ENCODE measurements at places on chromosomes 11 and 22.

DNA sequence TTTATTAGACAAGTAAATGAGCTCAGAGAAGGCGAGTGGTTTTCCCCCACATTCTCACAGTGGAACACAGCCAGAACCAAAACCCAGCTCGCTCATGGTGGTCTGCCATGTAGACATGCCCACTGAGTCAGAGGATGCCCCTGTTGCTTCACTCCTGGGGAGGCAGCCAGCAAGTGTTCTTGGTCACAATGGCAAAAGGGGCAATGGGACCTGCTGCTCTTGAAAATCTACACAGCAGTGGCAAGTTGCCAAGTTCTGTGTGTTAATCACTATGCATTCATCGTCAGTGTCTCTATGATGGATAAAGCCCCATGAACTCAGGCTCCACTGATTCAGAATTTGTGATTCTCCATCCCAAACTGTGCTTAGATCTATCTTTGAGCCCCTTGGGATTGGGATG is 64.7 kb upstream of the TBCEL start:
- no peak for DNase-seq

DNA sequence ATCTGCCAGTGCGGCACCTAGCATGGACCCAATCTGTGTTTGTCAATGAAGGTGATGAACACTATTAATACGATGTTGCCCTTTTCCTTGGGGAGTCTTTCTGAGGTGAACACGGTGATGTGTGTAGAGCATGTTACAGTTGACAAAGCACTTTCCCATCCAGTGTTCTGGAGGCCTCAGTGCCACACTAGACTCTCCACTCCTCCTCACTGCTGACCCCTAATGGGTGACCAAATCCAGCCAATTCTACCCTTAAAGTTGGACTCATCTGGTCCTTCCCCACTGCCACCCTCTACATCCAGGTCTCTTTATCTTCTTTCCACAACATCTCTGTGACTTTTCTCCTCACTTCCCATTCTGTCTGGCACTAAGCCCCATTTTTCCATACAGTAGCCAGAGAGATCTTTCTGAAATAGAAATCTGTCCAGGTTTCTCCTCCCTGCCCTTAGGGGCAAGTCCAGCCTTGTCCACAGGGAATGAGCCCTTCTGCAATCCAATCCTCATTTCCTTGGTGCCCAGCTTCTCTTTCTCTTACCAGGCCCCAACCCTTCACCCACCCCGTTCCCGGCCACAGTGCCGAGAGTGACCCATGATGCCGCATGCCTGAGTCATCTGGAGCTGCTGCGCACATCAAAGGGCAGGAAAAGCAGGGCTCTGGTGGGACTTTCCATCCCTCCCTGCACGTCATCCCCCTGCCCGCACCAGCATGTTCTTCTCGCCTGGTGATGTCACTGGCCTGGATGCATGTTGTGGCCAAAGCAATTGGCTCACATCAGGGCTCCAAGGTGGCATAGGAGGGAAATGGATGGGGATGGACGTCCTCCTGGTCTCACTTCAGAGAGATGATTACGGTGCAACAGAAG is 64.2 kb downstream of the RASSF10 start:
- DNase-seq = no peak

DNA sequence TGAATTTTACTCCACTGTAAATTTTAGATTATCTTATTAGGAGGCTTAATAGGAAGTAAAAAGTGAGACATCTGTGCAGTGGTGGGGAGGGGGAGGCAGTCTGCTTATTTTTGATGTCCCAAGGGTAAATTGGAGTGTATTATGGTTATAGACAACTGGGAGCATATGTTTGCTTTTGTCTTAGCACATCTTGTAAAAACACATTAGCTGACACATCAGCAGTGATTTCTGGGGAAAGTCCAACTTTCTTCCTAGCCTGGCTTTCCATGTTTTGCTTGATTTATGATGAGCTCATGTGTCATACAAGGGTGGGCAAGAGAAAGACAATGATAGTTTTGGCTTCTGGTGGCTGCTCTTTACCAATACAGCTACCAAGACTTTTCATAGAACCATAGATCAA is 4.0 kb downstream of the ANO3 start:
- DNase-seq = peak; percentile 9

DNA sequence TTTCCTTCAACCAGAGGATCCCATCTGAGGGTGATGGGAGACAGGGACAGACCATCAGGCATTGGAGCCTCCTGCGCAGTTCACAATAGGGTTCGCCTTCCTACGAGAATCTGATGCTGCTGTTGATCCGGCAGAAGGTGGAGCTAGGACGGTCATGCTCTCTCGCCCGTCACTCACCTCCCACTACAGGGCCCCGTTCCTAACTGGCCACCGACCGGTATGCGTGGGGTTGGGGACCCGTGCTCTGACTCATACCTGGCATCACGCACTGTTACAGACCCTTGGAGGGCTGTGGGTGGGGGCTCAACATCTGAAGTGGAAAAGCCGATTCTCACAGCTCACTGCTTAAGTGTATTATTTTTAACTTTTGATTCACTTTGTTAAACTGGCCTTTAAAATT is 402.3 kb downstream of the BRD1 start:
- DNase-seq = no peak

GRCh38 chr11:34208266-34209135 is 103.1 kb downstream of the NAT10 start:
- no peak for DNase-seq

DNA sequence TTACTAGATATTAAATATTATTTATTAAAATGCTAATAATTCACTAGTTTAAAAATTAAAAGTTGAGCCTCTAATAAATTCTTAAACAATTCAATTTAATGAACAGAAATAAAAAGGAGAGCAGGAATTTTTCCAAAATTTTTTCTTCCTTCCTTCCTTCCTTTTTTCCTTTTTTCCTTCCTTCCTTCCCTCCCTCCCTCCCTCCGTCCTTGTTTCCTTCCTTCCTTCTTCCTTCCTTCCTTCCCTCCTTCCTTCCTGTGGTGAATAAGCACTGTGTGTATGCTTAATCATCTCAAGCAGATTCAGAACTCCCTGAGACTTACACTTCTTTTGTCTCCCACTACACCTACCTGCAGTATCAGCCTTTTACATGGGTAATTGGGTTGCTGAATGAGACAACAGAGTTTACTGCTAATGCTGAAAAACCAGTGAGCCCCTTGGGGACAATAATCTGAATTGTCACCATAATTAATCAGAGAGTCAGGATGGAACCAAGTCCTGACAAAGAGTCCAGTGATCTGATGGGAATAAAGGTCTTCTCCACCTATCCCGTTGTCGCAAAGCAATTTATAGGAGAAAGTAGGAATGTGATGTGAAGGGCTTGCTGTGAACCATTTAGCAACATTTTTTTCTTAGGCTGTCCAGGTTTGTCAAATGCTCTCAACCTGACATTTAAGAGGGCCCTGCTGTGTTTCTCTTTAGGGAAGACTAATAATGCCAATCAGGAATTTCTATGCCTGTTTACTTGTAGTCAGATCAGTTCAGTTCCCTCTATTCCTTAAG is 58.1 kb upstream of the CEP295 start:
- DNase-seq = no peak

GRCh38 chr11:76185511-76185910 is 20.8 kb downstream of the WNT11 start:
- no peak for DNase-seq

DNA sequence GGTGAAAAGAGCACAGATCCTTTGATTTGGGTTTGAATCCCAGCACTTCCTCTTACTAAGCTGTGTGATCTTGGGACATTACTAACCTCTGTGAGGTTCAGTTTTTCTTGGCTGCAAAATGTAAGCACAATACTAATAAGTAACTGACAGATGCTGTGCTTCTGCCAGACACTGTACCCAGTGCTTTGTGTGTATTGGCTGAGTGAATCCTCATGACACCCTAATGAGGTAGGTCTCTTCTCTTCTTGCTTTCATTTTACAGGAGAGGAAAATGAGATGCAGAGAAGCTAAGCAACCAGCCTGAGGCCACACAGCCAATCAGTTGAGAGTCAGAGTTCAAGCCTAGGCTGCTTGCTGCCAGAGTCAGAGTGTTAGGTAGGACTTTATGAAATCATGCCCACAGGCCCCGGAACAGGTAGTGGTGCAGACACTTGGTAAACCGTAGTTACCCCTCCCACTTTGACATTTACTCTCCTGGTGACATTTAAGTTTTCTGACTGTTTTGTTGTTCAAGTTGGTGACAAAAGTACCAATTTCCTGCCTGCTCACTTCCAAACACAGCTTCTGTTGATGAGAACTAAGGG is 21.2 kb downstream of the PTPRJ start:
- no peak for DNase-seq

GRCh38 chr11:7691759-7692350 is 14.4 kb downstream of the OVCH2 start:
- DNase-seq = no peak

DNA sequence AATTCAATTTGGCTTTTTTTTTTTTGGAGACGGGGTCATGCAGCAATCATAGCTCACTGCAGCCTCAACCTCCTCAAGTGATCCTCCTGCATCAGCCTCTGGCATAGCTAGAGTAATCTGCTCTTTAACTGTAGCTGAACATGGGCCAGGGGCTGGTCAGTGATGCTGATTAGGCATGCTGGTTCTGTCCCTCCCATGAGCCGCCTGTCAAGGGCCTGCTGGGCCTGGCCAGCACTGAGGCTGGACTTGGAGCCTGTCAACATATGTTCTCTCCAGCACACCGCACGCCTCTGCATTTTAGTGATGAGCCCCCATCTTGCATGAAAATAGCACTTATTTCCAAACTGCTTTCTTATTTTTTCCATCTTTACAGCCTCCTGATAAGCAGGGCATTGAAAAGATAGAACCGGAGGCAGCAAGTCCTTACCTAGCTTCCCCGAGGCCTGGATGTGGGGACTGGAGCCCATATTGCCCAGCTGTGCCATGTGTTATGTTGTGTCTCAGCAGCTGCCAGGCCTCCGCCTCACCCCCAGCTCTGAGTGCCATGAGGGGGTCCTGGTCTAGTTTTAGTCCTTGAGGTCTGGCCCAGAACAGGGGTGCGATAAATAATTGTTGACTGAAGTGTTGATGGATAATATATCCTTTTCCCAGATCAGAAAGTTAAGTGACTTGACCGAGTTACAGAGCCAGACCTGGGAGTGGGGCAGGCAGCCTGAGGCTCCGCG is 80.0 kb downstream of the CTTN start:
- no peak for DNase-seq

- DNase-seq = no peak
Observed at GRCh38 chr11:69837791-69838190, 18.6 kb upstream of the FGF3 start.

DNA sequence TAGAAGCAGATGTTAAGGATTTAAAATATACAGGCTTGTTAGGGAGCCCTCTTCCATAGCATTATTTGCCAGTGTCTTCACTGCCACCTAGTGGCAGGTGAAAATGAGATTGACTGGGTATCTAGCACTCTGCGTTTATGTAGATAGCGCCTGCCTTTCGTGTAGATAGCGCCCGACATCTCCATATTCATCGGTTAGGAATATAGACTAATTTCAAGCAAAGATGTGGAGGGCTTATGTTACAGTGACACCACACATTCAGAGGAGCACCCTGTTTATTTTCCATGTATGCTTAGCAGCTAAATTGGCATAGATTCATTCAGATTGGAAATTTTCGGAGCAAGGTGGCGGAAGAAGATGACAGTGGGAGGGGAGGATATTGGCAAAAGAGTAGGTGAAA is 72.0 kb downstream of the SLC5A12 start:
- DNase-seq = peak; percentile 43

DNA sequence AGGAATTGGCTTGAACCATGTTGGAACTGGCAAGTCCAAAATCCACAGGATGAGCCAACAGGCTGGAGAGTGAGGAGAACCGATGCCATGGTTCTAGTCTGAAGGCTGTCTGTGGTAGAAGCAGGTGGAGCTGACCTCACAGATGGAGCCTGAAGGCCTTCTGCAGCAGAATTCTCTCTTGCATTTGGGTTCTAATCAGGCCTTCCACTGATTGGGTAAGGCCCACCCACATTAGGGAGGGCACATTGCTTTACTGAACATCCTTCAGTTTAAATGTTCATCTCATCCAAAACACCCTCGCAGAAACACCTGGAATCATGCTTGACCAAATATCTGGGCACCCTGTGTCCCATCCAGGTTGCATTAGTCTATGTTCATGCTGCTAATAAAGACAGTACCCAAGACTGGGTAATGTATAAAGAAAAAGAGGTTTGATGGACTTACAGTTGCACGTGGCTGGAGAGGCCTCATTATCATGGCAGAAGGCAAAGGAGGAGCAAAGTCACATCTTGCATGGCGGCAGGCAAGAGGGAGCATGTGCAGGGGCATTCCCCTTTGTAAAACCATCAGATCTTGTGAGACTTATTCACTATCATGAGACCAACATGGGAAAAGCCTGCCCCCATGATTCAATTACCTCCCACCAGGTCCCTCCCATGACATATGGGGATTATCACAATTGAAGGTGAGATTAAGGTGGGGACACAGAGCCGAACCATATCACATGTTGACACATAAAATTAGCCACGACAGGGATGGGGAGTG is 15.9 kb downstream of the SMIM38 start:
- DNase-seq = no peak

GRCh38 chr11:2975594-2975993 is 16.5 kb downstream of the NAP1L4 start:
- no peak for DNase-seq

GRCh38 chr11:65355013-65355775 is 643 bp downstream of the TIGD3 start:
- no peak for DNase-seq

GRCh38 chr11:7143908-7144307 is 55.1 kb downstream of the RBMXL2 start:
- DNase-seq = no peak

All from fibroblast of skin of left biceps (primary cell).